ENCODE measurements at places on chromosomes 1 and 21.
A peak's percentile ranks its signal among the peaks of the same experiment; 100 is the strongest.

GRCh38 chr1:147089457-147089856 lies 82.8 kb downstream of the PRKAB2 start:
- no peak for DNase-seq

- no peak for DNase-seq
These were observed 10.5 kb downstream of the NCMAP start for GRCh38 chr1:24566236-24566867.

DNA sequence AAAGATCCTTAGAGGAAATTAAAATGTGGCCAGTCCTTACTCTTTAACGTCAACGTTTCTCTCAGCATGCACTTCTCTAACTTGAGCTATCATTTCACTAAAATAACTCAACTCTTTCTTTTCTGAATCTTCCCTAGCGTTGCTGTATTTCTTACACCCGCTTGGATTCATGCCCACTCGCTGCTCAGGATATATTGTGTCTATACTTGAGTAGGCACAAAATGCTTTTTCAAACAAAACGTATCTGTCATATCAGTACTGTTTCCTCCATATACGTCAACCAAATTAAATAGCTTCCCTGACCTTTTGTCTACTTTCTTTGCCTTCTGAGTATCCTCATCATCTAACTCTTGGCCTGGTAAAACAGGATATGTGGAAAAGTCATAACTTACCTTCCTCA lies 549.7 kb downstream of the SMYD3 start:
- no peak for DNase-seq

DNA sequence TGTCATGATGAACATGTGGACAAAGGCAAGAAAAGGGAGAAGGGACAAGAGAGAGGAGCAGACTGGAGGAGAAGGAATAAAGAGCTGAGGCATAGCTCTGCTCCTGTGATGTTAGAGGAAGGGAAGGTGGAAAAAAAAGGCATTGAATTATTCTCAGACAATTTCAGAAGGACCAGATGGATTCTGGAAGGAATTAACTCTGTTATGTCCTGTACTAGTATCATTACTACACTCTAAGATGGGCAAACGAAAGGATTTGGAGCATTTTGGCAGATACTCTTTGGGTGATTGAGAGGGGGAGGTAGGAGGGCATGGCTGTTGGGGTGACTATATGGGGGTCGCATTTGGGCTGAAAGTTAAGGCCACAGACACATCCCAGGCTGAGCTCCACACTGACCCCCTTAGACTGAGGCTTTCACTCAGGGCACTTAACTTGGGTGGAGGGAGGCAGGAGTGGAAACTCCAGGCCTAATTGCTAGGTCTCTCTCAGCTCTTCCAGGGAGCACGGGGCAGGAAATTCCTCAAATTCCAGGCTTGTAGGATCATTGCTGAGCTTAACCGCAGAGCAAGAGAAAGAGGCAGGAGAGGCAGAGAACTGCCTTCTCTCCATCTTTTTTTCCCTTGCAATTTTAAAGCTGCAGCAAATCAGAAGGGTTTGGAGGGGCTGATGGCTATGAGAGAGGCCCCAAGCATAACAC lies 25.9 kb downstream of the KIRREL1 start:
- peak; percentile 76 for DNase-seq

DNA sequence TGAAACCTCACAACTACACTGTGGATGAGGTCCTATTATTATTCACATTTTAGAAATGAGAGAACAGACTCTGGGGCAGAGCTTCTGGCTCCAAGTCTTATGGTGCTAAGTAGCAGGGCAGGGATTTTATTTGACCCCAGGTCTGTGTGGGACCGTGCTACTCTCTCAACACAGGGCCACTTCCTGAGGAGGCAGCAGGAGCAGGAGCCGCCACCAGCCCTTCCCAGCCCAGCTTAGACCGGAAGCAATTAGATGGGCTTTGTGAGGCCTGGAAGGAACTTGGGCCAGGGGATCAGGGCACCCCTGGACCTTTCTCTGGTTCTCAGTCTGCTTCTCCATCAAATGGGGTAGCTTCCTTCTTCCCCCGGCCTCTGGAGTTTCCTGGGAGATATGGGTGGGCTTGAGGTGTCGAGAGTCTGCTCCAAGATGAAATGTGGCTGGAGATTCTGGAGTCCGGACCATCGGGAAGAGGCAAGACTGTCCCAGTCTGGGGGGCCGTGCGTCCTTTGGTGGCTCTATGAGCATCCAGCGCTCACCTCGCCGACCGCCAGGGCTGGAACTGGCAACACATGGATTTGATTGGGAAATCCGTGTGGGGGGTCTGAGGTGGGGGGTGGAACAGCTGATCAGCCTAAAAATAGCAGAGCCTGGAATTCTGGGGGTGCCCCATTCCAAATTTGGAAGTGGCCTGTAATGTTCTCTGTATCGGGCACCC lies 136.8 kb downstream of the FOXD2 start:
- DNase-seq, result no peak

DNA sequence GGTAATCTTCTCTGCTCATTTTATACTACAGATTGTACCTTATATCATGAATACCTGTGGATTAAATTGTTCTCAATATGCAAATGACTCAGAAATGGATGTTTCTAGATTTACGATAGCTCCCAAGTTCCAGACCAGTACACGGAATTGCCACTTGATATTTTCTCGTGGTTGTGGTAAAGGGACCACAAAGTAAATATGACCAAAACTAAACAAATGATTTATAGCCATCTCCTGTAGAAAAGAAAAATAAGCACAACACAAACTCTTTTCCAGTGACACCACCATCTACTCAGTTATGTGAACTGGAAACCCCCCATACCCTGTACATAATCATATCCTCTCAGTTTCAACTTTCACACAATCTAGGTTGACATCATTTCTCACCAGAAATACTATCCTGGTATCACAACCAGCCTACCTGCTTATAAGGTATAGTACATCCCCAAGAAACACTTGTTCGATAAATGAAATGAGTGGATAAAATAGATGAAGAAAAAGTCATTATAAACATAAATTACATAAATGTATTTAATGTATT lies 172.3 kb downstream of the ADGRL4 start:
- no peak for DNase-seq

- DNase-seq, result no peak
These were observed 149.2 kb downstream of the CACNA1E start for GRCh38 chr1:181632492-181632891.

- DNase-seq, result no peak
These were observed 396.8 kb upstream of the PRMT6 start for GRCh38 chr1:106659490-106660244.

GRCh38 chr1:53918343-53918742 lies 24.4 kb downstream of the DIO1 start:
- no peak for DNase-seq

DNA sequence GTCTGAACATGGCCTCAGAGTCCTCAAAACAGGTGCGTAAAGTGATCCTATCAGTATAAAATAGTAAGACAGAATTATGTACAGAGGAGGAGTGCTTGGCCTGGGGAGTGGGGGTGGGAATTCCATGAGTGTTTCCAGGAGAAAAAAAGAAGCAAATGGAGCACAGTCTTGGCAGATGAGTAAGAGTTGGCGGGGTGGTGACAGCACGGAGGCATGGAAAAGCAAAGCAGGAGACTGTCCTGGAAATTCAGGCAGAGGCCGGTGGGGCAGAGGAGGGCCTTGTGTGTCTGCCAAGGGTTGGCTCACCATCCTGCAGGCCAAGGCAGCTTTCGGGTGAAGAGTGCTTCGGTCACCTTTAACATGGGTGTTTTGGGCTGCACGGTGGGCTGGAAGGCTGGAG lies 63.4 kb downstream of the OPTC start:
- no peak for DNase-seq

GRCh38 chr1:4650481-4650880 lies 3.9 kb upstream of the AJAP1 start:
- DNase-seq, result no peak

GRCh38 chr1:96772972-96773371 lies 51.4 kb downstream of the PTBP2 start:
- no peak for DNase-seq

DNA sequence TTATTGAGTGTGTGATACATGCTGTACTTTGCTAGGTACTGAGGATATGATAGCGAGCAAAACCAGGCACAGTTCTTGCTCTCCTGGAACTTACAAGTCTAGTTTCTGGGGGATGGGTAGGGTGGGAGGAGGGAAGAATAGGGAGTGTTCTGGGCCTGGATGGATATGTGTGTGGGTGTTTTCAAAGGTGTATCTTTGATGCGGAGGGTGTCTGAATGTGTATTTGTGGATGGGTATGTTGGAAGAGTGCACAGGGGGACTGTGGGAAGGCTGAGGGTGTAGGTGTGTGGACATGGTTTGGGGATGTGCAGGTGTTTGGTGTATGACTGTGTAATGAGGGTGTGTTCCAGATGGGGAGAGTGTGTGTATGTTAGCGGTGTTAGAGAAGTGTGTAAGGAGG lies 4.5 kb upstream of the DPH2 start:
- no peak for DNase-seq

DNA sequence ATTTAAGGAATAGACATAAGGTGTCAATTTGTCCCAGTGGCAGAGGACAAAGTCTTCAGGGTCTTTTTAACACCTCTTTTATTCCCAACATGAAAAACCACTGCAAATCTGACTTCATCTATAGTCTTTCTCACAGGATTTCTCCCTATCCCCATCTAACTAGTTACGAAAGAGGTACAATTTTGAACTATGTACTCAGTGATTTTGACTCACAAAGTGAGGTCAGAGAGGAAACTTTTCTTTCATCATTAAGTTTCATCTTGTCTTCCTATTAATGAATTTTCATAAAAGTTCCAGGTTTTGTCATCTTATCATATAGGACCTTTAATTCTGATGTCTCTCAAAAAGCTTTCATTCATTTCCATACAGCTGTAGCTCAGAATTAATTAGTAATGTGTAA lies 63.3 kb downstream of the ASH1L start:
- no peak for DNase-seq

DNA sequence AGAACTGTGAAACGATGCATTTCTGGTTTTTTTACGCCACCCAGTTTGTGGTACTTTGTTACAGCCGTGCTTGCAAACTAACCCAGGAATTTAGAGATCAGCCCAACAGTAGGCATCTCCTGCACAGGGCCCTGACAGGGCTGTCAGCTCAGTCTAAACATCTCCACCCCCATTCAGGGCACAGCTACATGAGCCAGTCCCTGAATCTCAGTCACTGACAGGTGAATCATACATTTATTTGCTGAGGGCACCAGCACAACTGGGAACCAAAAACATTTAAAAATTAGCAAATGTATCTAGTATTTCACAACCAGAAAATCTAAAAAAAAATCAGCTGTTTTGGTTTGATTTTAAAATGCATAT lies 30.7 kb downstream of the PRDX6 start:
- DNase-seq, result peak; percentile 39

DNA sequence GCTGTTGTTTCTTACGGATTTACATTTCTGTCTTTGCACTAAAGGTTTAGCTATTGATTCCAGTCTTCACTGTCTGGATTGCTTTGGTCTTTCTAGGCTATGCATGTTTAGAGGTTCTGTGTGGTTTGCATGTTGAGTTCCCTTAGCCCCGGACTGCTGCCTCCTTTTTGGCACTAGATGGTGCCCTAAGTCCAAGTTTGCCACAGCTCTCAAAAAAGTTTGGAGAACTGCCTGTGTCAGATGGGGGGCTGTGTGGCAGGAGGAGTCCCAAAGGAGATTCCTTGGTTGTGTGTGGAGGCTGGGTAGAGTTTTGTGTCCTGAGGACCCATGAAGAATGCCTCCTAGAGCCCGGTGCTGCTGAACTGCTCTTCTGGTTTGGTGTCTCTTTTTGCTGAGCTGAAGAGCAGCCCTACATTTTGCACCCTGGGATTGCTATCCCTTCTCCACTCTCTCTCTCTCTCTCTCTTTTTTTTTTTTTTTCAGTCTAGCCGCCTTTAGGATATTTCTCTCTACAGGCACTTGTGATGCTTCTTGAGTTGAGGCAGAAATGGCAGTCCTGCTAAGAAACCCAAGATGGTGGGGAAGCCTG lies 74.4 kb downstream of the PTGS2 start:
- peak; percentile 20 for DNase-seq

GRCh38 chr1:91022518-91022929 lies 689 bp upstream of the ZNF644 start:
- no peak for DNase-seq

GRCh38 chr1:10692401-10693021 lies 103.9 kb downstream of the CASZ1 start:
- DNase-seq, result peak; percentile 15

DNA sequence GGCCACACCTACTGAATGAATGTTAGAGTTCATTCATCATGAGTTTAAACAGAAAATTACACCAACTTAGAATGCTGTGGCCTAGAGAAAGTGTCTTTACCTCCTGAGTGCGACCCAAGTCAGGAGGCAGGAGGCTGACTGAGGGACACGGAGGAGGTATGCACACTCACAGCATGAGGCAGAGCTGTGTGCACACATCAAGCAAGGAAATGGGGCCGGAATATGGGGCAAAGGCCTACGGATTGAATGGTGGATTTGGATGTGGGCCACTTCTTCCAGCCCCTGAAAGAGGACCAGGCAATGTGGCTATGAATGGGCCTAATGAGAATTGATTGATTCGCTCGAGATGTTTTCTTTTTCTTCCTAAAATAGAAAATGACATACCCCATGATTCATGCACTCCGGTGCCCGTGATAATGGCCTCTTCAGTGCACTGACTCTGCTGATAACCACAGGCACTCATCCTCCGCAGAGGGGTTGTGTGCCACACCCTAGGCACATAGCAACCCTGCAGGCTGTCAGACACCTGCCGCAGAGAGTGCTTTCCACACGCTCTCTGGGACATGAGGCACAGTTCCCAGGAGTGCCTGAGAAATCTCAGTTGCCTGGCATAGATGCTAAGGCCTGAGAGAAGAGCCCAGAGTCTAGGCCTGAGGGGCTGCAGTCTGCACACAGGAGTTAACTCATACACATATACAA lies 155.5 kb downstream of the GLUL start:
- DNase-seq, result no peak

DNA sequence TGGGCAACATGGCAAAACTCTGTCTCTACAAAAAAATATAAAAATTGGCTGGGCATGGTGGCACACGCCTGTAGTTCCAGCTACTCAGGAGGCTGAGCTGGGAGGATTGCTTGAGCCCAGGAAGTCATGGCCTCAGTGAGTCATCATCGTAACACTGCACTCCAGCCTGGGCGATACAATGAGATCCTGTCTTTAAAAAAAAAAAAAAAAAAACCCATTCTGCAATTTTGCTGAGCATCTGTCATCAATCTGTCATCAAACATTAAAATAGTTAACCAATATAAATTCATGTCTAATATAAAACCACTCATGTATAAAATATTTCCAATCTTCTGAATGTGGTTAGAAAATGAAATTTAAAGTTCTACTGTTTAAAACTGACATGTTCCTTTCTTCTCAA lies 56.9 kb downstream of the LPAR3 start:
- no peak for DNase-seq

- no peak for DNase-seq
These were observed 255.0 kb upstream of the SNX7 start for GRCh38 chr1:98406352-98407088.

- no peak for DNase-seq
These were observed 31.7 kb downstream of the A3GALT2 start for GRCh38 chr1:33288976-33289857.

- no peak for DNase-seq
These were observed 44.8 kb upstream of the CACYBP start for GRCh38 chr1:174954671-174955669.

- no peak for DNase-seq
These were observed 12.6 kb upstream of the SAMD11 start for GRCh38 chr1:910881-911721.

- DNase-seq, result no peak
These were observed 41.7 kb downstream of the EDN2 start for GRCh38 chr1:41442697-41443251.
